ENCODE measurements at places on chromosomes 12 and 14.

DNA sequence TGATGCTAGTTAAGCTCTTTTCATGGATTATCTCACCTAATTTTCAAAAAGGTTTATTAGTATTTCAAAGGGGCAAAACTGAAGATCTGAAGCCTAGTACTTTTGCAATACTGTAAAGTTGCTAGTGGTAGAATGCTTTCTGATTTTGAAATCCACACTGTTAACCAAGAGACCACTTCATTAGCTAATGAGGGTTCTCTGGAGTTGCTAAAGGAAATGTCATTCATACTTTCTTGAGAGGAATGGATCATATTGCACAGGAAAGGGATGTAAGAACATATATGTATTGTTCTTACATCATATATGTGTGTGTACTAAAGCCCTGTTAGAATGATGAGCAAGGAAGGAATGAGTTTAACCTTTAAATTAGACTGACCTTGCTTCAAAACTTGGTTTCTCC lies 39.0 kb upstream of the LDHB start:
- DNase-seq, result no peak

DNA sequence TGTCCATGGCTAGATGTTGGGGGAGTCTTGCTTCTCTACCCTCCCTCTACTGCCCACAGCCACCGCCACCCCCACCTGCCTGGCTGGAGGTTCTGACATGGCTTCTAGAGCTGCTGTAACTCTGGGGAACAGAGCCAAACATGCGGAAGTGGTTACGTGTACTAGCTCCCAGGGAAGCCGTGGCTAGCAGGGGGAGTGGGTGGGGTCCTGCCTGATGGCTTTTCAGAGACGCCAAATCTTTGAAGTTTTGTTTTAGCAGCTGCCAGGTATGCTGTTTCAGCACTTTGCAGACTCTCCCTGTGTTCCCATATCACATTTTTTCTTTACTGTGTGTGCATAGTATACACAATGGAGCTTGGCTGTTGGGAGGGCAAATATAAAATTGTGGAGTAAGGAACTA lies 150.3 kb downstream of the TGFB3 start:
- peak; percentile 82 for DNase-seq

DNA sequence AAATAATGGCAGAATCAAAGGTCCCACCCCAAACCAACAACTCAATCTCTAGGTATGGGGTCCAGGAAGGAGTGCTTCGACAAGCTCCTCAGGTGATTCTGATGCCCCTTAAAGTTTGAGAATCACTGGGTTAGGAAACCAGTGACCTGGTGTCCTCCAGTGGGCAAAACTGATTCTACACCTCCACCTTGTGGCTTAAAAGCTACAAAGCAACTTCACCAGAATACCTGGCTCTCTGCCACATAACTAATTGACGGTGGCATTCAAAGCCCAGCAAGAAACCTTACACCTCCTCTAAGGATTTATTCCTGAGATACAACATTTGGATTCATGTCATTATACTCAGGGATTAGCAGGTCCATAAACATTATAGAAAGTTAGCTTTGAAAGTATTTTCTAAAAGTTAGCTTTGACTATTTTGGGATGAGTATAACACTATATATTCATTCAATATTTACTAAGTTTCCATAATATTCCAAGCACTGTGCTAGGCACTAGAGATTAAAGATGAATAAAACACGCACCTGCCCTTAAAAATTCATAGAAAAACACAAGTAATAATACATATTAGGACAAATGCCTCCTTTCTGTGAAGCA lies 45.4 kb downstream of the DCAF5 start:
- DNase-seq, result peak; percentile 73

GRCh38 chr12:53995378-53996239 lies 4.4 kb upstream of the HOXC9 start:
- DNase-seq, result peak; percentile 79

DNA sequence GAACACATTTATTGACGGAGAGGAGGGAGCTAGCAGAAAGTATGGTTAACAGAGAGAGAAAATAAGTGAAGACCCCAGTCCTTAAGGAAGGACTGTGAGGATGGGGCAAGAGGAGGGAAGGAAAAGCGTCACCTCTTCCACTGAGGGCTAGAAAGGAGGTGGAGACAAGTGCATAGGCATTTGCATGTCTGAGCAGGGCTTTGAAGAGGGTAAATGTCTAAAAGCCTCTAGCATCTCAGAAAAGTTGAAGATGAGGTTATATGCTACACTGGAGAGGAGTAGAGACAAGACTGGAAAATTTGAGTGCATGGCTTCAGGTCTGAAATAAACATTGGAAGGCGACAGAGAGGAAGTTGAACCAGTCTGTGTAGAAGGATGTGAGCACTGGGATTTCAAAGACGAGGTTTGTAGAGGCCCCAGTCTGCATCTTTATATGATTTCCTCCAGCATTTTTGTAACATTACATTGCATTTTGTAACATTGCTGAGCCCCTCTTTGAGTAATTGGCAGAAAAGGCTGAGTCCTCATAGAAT lies 98.5 kb upstream of the IFNG-AS1 start:
- no peak for DNase-seq

GRCh38 chr12:56118688-56119357 lies 757 bp downstream of the ZC3H10 start:
- no peak for DNase-seq

DNA sequence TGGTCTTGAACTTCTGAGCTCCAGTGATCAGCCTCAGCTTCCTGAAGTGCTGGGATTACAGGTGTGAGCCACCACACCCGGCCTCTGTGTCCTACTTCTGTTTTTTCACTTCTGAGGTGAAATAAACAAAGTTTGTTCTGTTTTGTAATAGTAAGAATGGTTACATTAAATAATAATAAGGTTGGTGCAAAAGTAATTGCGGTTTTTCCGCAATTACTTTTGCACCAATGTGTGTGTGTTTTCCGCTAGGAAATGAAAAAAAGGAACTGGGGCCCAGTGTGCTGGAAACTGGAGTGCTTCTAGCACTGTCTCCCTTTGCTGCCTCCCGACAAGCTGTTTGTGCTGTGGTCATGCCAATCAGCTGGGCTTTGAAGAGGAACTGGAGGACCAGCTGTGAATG lies 140.9 kb downstream of the NTS start:
- DNase-seq, result no peak

- DNase-seq, result peak; percentile 32
Observed at GRCh38 chr12:46133751-46134150, 135.1 kb downstream of the SLC38A1 start.

GRCh38 chr12:52379536-52379935 lies 5.9 kb downstream of the KRT84 start:
- no peak for DNase-seq

GRCh38 chr14:50820786-50821509 lies 10.0 kb downstream of the NIN start:
- DNase-seq, result no peak

DNA sequence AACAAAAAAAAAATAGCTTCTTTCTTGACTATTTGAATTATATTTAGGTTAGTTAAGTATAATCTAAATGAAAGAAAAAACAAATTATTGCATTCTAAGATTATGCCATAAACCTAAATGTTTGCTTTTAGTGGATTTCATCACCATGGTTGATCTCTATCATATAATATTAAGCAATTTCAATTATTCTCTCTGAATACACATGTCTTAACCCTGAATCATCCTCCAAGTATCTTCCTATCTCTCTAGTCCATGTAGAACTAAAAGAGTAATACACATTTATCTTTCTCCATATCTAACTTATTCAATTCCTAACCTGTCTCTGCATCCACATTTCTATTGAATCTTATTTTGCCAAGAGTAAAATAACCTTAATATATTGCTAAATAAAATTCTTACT lies 59.6 kb downstream of the PPFIA2 start:
- peak; percentile 4 for DNase-seq

All from fibroblast of villous mesenchyme (primary cell).